ENCODE measurements at places on chromosomes 16 and 17.
A peak's percentile ranks its signal among the peaks of the same experiment; 100 is the strongest.

GRCh38 chr16:22955461-22956070 is 141.6 kb downstream of the HS3ST2 start:
- no peak for DNase-seq

DNA sequence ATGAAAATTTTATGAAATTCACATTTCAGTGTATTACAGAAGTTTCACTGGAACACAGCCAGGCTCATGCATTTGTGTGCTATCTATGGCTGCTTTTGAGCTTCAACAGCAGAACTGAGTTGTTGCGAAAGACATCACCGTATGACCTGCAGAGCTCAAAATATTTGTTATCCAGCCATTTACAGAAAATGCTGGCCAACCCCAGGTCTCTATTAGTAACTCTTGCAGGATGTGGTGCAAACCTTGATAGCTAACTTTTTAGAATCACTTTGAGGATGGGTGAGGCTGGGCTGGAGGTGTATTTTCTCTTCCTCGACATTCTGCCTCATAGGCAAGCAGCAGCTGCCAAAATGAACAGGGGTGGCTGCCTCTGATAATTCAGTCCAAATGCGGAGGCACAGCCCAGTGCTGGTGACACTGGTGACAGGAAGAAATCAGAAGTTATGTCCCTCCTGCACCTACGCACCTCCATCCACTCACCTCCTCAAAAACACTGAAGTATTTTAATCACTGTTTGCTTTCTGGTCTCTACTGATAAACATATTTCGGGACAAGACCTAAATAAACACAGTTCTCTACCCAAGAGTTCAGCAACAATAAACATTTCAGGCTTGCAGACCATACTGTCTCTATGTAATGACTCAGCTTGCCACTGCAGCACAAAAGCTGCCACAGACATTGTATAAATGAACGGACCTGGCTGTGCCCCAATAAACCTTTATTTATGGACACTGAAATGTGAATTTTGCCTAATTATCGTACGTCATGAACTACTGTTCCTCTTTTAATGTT is 28.5 kb downstream of the ARHGAP17 start:
- no peak for DNase-seq

GRCh38 chr17:10183931-10184930 is 14.2 kb downstream of the GAS7 start:
- no peak for DNase-seq

- DNase-seq = no peak
Measured at GRCh38 chr17:47896672-47897490, 845 bp downstream of the SP2 start.

GRCh38 chr17:74873037-74873873 is 461 bp upstream of the FDXR start:
- peak; percentile 98 for DNase-seq

Data from effector memory CD4-positive, alpha-beta T cell (primary cell).